ENCODE measurements at places on chromosomes 6 and 20.

DNA sequence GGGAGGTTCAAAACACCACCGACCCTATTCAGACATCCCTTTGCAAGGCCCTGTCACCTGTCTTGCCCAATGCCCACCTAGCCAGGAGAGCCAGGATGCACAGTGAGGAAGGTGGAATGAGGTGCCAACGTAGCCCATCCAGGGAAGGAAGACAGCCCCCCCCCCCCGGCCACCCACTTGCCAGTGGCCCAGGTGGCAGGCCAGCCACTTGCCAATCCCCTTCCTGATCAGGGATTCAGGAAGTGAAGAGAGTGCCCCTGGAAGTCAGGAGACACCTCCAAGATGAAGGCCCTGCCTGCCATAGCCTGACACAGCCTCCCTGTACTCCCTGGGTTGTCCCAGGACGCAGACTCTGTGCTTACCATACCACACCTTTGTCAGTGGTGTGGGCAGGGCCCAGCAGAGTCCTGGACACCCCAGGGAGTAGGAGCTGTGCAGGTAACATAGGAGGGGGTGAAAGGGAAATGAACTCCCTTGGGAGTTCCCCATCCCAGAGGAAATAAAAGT is 54.7 kb downstream of the MRPL14 start:
- DNase-seq = no peak

GRCh38 chr6:3291987-3292386 is 33.2 kb downstream of the PSMG4 start:
- no peak for DNase-seq

GRCh38 chr6:38877721-38878120 is 162.6 kb downstream of the DNAH8 start:
- DNase-seq = no peak

DNA sequence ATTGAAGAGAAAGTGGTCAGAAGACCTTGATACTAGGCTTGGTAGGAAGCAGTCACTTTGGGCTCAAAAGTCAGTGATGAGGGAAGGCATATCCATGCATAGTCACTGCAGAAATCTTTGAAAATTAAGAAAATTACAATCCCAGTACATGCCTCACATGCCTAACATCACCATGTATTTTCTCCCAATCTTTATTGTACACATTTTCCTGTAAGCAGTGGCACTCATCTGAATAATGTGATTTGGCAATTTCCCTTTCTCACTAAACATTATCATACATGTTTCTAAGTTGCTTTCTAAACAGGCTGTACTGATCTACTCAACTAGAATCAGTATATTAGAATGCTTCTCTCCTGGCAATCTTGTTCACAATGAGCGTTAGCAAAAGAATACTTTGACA is 280.7 kb upstream of the SUPT3H start:
- DNase-seq = no peak

DNA sequence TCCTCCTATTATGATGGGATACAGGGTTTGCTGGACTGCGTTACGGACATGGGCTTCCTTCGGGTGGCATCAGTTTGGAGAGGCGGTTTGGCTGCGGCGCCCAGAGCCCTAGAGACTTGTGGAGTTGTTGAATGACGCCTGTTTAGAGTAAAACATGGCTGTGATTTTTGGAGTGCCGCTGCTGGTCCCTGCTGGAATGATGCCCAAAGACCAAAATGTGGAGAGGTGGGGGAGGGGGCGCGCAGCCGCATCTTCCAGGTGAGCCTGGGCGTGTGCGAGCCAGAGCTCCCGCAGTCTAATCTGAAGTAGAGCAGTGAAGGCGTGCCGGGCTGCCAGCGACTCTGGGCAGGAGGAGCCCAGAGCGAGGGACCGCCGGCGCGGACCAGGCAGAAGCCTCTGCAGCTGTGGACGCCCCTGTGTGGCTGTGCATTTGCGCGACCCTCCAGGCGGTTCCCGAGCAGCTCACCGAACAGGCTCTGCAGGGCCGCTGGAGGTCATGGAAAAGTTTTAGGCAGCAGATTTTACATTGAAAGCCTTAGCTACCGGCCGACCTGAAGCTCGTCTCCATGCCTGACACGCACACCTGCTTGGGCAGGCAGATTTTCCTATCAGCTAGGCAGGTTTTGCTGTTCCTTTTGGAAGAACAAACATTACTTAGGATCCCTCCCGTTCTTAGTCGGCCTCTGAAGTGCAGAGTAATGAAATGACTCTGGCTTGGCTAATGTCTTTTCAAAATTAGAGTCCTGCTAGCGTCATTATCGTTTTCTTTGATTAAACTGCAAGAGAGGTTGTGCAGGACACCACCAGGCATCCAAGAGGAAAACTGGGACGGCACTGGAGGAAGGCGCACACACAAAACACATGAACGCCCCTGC is 298.2 kb downstream of the PHACTR1 start:
- DNase-seq = no peak

DNA sequence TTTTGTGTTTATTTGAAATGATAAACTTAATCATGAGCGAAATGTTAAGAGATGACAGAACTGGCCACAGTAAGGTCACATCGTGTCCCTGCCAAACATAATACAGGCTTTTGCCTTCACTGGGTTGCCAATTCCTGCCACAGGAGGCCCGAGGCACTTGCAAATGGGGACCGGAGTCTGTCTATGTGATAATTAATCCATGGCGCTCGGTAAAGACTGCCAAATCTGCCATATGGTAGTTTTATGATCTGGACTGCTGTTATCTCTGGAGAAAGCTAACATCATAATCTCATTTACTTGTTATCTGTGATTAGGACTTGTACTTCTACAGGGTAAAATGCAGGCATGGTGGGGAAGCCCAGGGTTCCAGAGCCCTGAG is 170.5 kb upstream of the TSHZ2 start:
- peak; percentile 76 for DNase-seq
